ENCODE measurements at places on chromosomes 2 and 18.

- DNase-seq, result no peak
Measured at GRCh38 chr2:223148516-223148915, 96.5 kb downstream of the KCNE4 start.

- DNase-seq, result no peak
Measured at GRCh38 chr18:66156946-66157687, 406.3 kb downstream of the CDH7 start.

- DNase-seq, result no peak
Measured at GRCh38 chr18:44805643-44806042, 125.0 kb downstream of the SETBP1 start.

DNA sequence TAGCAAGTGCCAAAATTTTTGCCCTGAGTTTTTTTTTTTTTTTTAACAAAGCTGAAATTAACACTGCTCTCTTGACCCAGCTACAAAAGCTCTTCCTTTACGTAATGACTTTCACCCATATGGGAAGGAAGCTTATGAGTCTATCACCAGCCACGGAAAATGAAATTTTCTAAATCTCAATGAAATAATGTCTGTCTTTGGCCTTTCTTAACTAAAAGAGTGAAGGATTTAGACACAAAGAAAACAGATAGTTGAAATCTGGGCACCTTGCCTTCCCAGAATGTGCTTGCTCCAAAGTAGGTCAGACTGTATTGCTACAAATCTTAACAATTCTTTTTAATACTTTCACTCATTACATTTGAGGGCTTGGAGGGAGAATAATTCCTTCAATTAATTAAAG lies 180.8 kb upstream of the MGAT5 start:
- no peak for DNase-seq

DNA sequence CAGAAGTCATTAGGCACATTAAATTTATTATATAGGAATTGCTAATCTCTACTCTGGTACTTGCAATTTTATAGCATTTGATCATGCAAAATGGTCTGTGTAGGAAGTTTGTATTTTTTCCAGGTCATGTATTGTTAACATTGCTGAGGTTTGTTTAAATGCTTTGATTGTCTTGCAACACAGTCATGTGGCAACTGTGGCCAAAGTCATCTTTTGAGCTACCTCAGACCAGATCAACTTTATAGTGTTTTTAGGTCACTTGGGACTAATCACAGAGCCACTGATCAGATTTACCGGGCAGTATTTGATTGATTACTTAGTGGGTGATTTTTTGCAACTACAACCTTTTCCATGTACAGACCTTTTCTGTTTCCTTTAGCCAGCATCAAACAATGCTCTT lies 3.7 kb downstream of the SERPINB5 start:
- no peak for DNase-seq

DNA sequence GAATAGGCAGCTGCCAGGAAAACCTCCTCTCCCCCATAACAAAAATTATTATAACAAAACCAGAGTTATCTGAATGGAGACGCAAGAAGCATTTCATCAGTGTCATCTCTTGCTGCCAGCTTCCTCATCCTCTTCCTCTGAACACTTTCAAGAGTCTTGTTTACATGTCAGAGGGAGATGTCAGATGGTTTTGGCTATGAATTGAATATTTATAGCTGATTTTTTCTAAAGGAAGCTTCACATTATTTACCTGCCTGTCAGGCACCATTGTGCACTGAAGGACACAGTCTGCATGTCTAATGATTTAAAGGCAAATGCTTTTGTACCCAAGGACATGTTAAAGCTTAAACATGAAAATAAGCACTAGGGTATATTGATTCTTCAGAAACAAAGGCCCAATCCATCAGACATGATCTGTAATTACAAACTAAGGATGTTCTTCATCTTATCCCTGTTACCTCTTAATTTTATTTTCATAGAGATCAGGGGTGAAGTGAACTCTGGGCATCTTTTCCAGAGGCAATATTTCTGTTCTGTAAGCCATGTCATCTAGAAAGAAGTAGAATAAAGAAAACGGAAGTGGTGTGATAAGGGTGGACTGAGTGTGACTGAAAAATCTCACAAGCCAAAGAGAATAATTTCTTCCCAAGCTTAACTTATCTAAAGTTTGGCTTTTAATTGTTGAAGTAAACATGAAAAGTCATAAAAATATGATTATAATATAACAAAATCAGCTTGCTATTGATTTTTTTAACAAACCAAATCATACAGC lies 168.7 kb downstream of the ANKRD44 start:
- DNase-seq, result no peak

- DNase-seq, result no peak
Measured at GRCh38 chr2:65366595-65367125, 65.7 kb downstream of the SPRED2 start.

- no peak for DNase-seq
Measured at GRCh38 chr2:63741884-63742579, 99.7 kb upstream of the UGP2 start.

- DNase-seq, result no peak
Measured at GRCh38 chr2:110858993-110859701, 126.8 kb downstream of the ACOXL start.

GRCh38 chr18:28735731-28736130 lies 558.8 kb upstream of the CDH2 start:
- DNase-seq, result no peak

- no peak for DNase-seq
Measured at GRCh38 chr2:38446418-38446817, 69.3 kb upstream of the ATL2 start.

DNA sequence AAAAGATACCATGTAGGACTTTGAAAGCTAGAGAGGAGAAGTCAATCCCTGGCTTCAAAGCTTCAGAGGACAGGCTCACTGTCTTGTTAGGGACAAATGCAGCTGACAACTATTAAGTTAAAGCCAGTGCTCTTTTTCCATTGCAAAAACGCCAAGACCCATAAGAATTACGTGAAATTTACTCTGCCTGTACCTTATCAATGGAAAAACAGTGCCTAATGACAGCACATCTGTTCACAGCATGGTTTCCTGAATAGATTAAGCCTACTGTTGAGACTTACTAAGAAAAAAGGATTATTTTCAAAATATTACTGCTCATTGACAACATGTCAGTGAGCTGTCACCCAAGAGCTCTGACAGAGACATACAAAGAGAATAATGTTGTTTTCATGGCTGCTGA lies 52.9 kb downstream of the ANKRD12 start:
- no peak for DNase-seq

DNA sequence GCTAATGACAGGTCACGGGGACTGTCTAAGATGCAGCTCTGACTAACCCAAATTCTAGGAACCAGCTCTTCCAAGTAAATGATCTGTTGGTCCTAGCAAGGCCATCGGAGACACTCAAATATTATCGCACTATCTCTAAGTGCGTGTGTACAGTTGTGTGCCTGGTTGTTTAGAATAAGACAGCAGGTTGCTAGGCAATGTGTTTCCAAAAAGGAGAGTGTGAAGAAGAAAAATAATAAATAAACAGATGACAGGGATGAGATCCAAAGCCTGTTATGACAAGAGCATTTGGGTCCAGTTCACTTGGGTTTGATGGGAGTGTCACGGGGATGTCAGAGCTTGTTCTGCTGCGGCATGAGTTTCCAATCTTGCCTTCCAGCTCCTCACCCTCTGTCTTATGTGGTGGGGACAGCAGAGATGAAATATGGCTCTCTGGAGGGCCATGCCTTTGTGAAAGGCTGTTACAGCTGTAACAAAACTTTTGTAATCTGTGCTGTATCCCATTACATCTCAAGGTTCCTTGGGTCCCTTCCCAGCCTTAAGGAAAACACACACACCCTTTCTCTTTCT lies 127.5 kb upstream of the TNP1 start:
- DNase-seq, result no peak

GRCh38 chr2:96647681-96648080 lies 5.1 kb downstream of the FER1L5 start:
- no peak for DNase-seq

- DNase-seq, result no peak
Measured at GRCh38 chr18:5840547-5840946, 54.8 kb downstream of the TMEM200C start.

DNA sequence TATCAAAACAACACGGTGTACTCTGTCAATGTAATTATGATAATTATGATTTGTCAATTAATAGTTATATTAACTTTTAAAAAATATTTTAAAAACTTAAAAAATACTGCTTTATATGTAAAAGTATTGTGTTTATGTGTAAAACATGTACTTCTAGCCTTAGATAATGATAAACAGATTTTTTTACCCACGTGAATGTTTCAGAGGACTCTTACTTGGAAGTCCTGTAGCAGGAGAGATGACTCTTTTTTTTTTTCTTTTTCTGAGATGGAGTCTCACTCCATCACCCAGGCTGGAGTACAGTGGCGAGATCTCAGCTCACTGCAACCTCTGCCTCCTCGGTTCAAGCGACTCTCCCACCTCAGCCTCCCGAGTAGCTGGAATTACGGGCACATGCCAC lies 6.2 kb upstream of the MTCL1 start:
- no peak for DNase-seq

Measured in esophagus squamous epithelium (tissue), 5 donors.